Stimulated activated naive B cell treated with anti-CD40 and anti-IgM and Interleukin-4, amounts not matched to agents 10 μg/mL and 1 μg/mL and 100 μg/mL, for 72 hours (primary cell): ENCODE measurements at places on chromosomes 2 and 18.
A peak's percentile ranks its signal among the peaks of the same experiment; 100 is the strongest.

DNA sequence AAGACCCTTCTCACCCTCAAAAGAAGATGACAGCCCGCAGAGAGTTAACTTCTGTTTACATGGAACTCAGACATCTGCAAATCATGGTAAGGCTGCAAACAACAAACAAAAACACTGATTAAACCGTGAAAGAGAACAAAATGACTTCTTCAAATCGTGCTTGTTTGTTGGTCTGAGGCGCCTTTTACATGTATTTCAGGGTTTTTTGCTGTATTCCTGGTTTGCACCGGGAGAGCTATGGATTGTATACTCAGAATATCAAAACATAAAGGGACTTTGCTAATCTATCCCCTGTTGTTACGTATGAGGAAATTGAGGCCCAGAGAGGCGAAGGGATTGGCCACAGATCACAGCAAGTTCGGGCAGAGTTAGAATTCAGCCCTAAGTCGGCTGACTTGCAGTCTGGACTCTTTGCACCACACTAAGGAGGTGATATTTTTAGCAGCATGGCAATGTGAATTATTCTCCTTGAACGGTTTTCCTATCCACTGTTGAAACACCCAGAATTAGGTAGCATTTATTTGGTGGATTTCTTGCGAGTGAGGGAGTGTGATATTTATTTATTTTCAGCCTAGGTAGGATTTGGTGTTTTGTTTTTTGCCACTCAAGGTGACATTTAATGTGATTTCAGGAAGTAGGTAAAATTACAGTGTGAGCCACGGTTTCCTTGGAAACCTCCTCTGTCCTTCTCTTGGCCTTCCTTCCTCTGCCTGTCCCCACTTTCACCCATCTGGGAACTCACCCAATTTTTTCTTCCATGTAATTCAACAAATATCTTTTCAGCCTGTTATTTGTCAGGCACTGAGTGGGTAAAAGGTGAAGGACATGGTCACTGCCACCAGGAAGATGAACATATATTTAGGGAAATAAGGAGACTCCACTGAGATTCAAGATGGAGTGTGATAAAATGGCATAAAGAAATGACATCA, 980 bp upstream of the PDE6D start:
- DNase-seq: no peak

DNA sequence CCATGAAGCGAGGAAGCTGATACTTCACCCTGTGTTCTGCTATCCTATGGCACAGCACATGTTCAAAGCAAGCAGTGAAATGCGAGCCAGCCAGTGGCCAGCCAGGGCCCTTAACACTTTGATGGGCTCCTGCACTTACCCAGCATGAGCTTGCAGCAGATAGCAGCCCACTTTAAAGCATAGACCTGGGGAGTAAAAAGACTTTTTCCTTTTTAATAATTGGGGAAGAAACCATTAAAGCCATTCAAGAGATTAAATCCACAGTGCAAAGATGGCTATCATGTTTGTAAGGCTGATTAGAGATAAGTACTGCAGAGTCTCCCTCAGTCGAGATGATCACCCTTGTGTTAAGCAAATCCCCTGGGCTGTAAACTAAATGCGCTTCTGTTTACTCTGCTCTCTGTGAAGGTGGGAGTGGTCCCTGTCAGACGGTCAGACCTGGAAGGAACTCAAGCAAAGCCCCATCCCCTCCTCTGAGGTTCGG, 15.7 kb downstream of the CCBE1 start:
- DNase-seq: no peak

- no peak for DNase-seq
Observed at GRCh38 chr2:103179798-103180197, 418.0 kb downstream of the TMEM182 start.

DNA sequence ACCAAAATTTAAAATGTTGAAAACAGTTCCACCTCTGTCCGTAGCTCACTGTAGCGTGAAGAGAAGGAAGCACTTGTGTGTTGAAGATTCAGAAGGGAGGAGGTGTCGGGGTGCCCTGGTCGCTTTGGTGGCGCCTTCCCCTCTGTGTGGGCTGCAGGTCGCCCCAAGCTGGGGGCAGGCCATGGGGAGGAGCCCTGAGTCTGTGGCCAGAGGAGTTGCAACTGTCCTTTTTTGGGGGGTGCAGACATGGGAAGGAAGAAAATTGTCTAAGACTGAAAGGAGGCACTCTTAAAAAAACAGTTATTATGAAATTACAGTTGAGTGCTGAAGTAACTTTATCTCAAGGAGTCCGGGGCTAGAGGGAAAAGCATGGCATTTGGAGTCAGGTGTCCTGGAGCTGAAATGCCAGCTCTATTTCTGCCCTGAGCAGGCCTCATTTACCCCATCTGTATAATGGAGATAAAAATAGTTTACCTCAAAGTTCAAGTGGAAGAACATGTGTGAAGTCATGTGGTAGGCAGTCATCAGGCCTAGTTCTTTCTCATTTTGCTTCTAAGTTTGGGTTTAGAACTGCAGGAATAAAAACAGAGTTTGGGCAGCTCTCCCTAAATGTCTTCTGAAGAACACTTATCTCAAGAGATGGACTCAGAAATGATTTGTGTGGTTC, 82.1 kb downstream of the RNF144A start:
- DNase-seq: peak; percentile 27

GRCh38 chr2:165870346-165870745, 76.3 kb upstream of the GALNT3 start:
- DNase-seq: no peak

- no peak for DNase-seq
Observed at GRCh38 chr18:73563901-73564472, 583.6 kb downstream of the FBXO15 start.

GRCh38 chr2:241313543-241314095, 1.9 kb downstream of the HDLBP start:
- no peak for DNase-seq

DNA sequence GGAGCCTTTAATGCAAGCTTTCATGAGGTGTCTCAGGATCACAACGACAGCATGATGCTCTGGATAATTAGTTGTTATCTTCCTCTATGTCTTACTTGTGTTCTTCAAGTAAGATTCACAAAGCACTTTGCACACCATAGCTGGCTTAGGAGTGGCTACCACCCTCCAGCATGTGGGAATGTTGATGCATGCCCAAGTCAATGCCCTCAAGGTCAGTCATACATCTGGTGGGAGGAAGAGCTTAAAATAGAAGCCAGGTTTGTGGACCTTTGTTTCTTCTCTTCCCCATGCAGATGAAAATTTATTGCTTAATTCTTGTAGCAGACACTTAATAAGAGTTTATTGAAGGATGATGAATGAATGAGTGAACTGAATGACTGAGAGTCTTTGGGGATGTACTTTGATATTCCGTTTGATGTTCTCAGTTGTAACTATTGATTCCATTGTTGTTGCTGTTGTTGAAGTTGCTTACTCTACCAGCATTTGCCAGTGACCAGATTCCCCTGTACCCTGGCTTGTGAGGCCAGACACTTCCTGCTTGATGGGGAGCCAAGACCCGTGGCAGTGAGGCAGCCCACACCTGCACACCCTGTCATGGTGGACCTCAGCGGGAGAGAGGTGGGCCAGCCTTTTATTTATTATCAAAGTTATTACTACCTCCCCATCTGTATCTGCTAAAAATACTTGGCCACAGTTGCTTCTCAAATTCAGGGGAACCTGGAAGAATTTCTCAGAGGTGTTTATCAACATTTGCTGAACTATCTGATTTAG, 137.8 kb downstream of the LAMA3 start:
- DNase-seq: no peak

- no peak for DNase-seq
Observed at GRCh38 chr18:79926306-79926705, 25.1 kb downstream of the SLC66A2 start.

GRCh38 chr2:226888378-226888965, 52.6 kb downstream of the RHBDD1 start:
- no peak for DNase-seq

GRCh38 chr2:237592425-237592980, 2.0 kb upstream of the RAB17 start:
- no peak for DNase-seq

DNA sequence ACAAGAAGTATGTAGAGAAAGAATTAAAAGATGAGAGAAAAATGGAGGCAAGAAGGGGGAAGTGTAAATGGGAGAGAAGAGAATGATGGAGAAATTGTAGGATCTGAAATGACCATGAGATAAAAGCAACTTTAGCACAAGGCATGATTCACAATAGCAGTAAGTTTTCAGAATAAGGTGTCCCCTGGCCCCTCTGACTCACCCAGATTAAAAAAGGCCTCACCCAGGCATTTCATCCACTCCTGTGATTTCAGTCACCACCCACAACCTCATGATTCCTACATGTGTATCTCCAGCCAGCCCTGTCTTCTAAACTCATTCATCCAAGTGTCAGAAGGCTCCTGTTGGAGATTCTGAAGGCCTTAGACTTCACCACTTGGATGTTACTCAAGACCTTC, 56.6 kb downstream of the SP100 start:
- peak; percentile 52 for DNase-seq

GRCh38 chr2:27086724-27087593, at the start of gene KHK:
TSS of gene KHK (plus strand) at chr2:27086772. CDS start at chr2:27087260, 488 bp downstream.
- no peak for DNase-seq

GRCh38 chr2:212727751-212728150, 189.1 kb upstream of the ERBB4 start:
- DNase-seq: no peak

GRCh38 chr2:28680657-28681056, 71.0 kb upstream of the PPP1CB start:
- DNase-seq: no peak

DNA sequence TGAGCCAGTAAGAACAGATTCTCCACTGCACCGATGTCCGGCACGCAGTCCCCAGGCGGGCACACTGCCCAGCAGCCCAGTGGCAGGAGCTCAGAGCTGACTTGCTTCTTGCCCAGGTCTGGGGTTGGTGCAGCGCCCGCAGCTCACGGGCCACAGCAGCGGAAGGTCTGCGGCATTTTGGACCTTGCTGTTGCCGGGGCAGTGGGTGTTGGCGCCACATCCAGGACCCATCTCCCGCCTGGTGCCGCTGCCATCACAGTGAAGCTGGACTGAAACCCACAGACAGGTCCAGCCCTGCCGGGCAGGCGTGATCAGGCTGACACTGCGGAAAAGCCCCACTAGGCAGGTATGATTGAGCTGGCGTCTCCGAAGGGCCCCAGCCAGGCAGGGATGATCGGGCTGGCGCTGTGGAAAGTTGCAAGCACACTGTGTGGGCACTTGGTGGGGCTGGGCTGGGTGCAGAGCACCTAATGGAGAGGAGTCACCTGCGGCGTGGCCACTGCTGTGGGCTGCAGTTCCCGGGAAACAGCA, 75.5 kb downstream of the SLC66A2 start:
- no peak for DNase-seq

DNA sequence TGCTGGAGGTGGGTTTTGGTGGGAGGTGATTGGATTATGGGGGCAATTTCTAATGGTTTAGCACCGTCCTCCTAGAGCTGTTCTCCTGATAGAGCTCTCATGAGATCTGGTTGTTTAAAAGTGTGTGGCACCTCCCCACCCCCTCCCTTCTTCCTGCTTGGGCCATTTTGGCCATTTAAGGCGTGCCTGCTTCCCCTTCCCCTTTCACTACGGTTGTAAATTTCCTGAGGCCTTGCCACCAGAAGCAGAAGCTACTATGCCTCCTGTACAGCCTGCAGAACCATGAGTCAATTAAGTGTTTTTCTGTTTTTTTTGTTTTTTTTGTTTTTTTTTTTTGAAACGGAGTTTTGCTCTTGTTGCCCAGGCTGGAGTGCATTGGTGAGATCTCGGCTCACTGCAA, 335.7 kb upstream of the HS6ST1 start:
- DNase-seq: peak; percentile 33

GRCh38 chr18:74869904-74870863, 272.5 kb downstream of the ZNF407 start:
- no peak for DNase-seq

- no peak for DNase-seq
Observed at GRCh38 chr2:220071696-220072095, 444.3 kb downstream of the SLC4A3 start.

DNA sequence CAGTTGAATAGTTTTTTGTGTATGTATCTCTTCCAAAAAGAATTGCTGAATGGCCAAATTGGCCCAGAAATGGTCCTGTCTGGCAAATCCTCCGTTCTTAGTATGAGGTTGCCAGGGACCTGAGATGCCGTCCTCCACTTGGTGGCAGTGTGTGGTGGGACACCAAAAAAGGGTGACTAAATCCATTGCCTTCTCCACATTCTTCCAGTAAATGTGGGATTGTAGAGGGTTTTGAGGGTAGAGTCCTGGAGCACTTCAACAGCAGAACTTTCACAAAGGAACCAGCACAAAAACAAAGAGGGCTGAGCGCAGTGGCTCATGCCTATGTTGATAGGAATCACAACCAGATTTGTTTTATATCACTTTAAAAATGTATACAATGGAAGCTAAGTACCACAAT, 199.9 kb downstream of the BCL2 start:
- no peak for DNase-seq

- no peak for DNase-seq
Observed at GRCh38 chr2:234741976-234742375, 209.8 kb upstream of the SH3BP4 start.
